Left hindlimb (tissue), 1 donor: ENCODE measurements at places on chromosomes 6 and 20.

GRCh38 chr6:76435174-76435573, 362.7 kb upstream of the IMPG1 start:
- no peak for DNase-seq

DNA sequence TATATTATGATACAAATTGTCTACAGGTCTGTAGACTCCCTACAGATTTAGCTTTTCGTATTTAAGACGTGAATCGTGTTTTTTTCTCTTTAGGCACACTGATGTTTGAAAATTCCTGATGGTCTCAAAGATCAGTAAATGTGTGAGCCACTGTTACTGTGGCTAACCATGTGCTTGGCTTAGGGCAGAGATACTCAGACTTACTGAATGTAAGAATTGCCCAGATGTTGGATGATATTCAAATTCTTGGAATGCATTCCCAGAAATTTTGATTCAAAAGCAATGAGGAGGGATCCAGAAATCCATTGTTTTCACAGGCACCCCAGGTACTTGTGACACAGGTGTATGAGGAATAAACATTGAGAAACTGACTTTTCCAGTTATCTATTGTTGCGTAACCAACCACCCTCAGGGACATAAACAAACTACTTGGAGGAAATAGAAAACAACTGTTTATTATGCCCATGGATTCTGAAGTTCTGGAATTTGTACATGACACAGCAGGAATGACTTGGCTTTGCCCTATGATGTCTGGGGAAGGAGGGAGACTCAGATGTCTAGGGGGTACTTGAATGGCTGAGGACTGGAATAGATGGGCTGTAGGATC, 339.6 kb upstream of the CITED2 start:
- DNase-seq: no peak

DNA sequence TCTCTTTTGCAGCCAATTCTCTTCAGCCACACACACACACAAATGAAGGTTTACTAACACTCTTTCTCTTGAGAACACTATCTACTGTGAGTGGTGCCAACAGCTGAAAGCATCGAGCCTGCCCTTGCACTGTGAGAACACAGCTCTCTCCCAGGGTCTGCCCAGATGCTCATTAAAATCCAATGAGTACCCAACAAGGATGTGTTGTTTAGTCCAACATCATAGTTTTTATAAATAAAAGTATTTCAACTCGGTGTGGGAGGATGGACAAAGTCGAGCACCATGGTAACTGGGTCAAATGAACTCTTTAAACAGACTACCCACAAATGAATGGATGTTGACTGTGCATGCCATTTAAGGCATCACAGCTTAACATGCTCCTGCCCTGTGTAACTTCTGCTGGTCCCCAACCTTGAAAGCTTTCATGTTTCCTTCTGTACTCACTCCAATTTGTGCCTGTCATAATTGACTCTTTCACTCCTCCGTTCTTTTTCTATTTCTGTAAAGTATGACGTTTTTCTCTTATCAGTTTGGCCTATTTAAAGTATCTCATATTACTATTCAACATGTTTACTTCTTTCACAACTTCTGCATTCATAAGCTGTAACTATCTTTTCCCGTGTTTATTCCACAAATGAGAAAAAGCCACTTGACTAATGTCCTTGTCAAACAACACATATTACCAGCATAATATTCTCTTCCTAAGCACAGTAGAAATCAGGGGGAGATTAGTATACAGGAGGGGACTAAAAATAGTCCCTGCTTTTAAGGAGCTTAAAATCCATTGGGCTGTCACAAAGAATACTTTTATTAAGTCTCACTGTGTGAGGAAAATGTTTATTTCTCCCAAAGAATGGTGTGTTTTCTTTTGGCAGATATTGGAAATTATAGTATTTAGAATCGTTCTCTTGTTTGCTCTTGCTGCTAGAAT, 215.4 kb downstream of the RFPL4B start:
- DNase-seq: no peak

GRCh38 chr6:30922447-30922852, 8.4 kb downstream of the VARS2 start:
- no peak for DNase-seq

- no peak for DNase-seq
Observed at GRCh38 chr6:135265278-135265677, 84.2 kb downstream of the MYB start.

DNA sequence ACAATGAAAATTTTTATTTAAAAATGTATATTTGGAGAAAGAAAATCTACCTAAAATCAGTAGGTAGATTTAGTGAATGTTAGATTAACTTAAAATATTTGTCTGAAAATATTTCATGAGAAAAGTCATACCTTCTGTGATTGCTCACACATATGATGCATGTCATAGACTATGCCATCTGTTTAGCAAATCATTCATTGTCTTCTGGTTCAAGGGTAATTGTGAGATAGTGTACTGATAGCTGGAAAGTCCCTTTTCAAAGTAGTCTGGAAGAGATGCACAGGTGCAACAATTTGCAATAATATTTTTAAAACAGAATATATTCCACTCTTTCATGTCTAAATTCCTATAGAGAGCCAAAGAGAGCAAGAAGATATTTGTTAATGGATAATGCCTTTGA, 21.0 kb upstream of the RNF217 start:
- no peak for DNase-seq

GRCh38 chr6:160102956-160103824, 18.4 kb upstream of the SLC22A1 start:
- no peak for DNase-seq

GRCh38 chr6:102215425-102215824, 821.9 kb downstream of the GRIK2 start:
- no peak for DNase-seq
